ENCODE measurements at places on chromosomes 1 and 21.
A peak's percentile ranks its signal among the peaks of the same experiment; 100 is the strongest.

DNA sequence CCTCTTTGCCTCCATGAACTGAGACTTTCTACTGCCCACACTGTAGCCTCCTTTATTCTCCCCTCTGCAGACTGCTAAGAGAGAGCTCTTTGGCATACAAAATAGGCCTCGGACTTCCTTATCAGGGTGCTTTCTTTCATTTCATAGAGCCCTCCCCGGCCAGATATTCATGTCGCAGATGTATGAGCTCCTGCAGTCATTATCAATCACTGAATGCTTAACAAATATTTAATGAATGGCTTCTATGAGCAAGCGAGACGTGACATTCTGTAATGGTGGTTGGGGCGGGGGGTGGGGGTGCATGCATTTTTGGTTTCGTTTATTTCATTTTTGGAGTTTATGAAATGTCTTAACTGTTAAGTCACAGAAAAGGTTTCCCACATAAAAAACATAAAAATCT lies 344.8 kb upstream of the KAZN start:
- no peak for DNase-seq

DNA sequence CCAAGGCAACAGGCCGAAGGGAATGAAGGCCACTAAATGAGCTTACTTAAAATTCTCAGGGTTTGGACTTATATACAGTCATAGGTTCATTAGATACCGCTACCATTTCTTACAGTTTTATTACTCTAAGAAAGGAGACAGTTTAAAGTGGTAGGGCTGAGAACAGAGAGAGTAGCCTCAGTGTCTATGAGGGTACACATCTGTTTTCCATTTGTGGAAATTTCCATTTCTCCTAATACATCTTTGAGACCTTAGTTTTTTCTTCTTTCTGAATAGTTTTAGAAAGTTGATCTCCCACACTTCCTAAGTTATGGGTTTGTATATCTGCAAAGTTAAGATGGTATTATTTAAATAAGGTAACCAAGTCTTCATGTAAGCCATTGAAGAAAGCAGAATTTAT lies 1279.1 kb downstream of the NCAM2 start:
- no peak for DNase-seq

- peak; percentile 37 for DNase-seq
These were observed 52.8 kb downstream of the TENT5C start for GRCh38 chr1:117658676-117659075.

DNA sequence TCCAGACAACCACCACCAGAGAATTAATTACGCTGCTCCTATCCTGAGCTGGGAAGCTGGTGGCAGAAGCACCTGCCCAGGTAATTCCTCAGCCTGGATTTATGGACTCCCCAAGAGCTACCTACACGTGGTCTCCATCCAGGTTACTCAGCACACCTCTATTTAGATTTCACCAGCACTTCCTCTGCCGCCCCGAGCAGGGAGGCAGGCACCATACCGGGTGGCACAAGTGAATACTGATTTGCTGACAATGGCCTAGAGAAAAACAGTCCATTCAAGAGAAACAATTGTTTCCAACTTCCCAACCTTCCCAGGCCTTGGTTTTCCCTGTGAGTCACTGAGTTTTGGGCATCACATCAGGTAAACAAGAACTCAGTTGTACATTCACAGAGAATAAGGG lies 134.3 kb downstream of the MATN1 start:
- no peak for DNase-seq

GRCh38 chr1:153251988-153252387 lies 7.5 kb upstream of the LORICRIN start:
- DNase-seq = no peak

- peak; percentile 65 for DNase-seq
These were observed at the start of gene RCC2 for GRCh38 chr1:17439250-17440073. RCC2 (minus strand) TSS chr1:17439677; CDS start chr1:17438514, 1,163 bp downstream.

DNA sequence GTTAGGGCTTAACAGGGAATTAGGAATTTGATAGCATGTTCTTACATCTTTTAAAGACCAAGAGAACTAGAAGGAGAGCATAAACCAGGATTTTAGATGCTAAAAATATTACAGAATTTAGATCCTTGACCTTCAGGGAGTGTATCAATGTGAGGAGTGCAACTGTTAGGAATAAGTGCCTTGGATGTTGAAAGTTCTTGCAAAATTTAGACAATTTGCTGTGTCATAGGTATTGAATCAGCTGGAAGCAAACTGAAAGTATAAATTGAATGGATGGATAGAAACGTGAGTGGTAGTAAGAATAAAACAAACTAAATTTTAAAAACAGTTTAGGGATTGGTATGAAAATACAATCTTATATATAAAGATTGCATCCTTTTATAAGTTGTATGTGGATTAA lies 27.7 kb downstream of the PPP1R12B start:
- no peak for DNase-seq

DNA sequence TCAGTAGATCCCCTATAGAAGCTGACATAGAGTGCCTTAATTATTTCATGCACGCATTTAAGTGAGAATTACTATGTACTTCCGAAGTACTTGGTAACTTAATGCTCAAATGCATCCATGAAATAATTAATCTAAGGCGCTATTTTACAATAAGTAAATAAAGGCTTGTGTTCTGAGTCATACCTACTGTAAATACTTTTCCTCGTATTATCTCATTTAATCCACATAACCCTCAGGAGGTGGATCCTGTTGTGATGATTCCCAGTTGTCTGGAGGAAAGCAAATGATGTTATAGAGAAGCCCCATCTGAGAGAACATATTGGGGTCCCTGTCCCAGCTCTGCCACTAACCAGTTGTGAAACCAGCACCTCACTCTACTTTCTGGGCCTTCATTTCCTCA lies 16.4 kb downstream of the SUSD4 start:
- DNase-seq = no peak

DNA sequence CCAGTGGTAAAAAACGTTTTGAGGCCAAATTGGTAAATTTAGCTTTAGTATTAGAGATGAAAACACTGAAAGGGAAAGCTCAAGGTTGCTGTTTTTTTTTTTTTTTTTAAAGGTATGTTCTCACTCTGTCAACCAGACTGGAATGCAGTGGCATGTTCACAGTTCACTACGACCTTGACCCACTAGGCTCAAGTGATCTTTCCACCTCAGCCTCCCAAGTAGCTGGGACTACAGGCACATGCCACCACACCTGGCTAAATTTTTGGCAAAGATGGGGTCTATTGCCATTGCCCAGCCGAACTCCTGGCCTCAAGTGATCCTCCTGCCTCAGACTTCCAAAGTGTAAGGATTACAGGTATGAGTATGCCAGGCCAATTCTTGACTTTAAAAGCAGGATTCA lies 18.9 kb downstream of the LRIF1 start:
- no peak for DNase-seq

- DNase-seq = no peak
These were observed 127.8 kb downstream of the RGS7 start for GRCh38 chr1:241229216-241229615.

DNA sequence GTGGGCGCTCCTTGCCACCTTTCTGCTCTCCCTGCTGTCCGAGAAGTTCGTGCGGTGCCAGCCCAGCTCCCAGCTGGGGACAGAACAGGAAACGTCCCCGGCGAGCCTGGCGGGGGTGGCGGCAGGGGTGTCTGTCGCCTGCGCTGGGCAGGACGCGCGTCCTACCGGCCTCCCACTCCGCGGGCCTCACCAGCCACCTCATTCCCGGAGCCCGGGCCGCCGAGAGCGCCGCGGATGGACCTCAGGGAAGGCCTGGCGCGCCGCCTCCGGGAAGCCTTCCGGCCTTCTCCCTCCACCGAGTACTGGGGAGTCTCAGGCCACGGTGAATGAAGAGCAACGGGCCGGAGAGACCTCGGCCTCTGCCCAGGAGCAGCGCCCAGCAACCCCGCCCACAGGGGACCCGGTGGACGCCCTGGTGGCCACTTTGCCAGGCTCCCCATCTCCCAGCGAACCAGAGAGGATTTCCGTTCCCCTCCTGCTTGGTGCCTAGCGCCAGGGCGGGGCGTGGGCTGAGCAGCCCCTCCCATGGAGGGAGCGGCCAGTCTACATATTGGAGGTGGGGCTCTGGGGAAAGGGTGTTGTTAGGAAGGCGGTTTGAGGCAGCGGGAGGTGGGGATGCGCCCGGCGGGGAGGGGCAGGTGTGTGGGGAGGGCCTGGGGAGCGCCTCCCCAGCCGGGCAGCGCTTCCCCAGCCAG lies 9.5 kb upstream of the TNFRSF14 start:
- DNase-seq = peak; percentile 64

GRCh38 chr1:2890221-2890850 lies 88.8 kb upstream of the TTC34 start:
- DNase-seq = no peak

DNA sequence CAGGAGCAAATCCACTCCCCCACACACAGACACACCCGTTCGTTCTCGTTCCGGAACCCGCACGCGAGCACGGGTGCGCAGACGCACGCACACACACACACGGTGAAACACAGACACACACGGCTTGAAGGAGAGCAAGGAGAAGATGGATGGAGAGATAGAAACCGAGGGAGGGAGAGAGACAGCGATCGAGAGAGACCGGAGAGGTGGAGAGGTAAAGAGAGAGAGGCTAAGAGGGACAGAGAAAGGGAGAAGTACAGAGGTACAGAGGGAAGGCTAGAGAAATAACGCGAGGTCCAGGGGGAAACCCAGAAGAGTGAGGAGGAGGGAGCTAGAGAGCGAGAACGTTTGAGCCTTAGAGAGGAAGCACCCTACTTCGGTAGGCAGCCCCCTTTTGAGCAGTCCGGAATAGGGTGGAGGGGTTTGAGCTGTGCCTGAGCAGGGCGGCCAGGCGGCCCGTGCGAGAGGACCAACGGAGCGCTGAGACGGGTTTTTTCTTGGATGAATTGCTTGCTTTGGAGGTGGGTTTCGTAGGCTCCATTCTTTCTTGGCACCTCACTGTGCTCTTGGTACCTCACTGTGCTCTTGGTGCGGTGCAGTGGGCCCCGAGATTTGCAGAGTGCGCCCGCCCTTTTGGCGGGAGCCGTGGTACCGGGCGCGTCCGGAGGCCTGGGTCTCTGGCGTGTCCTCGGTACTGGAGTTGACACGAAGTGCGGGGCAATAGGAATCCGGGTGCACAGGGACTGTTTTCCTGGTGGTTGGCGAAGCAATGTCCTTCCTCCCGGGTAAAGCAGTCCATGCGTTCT lies 88.4 kb upstream of the RHOU start:
- DNase-seq = no peak

- no peak for DNase-seq
These were observed 23.8 kb downstream of the EIF2D start for GRCh38 chr1:206588492-206588891.

DNA sequence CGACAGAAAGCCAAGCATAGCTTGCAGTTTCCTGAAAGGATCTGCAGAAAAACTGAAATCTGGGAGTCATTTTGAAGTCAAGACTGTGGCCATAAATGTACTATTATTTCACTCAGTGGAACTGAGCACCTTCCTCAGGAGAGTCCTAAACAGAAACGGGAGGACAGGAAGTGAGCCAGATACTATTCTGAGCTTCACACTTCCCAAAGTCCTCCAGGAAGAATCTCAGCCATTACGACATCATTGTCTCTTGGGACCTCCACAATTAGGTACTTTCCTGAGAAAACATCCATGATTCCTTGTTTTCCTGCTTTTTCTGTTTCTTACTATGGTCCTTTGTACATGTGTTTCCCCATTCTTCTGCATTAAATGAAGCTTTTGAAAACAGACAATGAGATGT lies 299.2 kb upstream of the USP25 start:
- no peak for DNase-seq

DNA sequence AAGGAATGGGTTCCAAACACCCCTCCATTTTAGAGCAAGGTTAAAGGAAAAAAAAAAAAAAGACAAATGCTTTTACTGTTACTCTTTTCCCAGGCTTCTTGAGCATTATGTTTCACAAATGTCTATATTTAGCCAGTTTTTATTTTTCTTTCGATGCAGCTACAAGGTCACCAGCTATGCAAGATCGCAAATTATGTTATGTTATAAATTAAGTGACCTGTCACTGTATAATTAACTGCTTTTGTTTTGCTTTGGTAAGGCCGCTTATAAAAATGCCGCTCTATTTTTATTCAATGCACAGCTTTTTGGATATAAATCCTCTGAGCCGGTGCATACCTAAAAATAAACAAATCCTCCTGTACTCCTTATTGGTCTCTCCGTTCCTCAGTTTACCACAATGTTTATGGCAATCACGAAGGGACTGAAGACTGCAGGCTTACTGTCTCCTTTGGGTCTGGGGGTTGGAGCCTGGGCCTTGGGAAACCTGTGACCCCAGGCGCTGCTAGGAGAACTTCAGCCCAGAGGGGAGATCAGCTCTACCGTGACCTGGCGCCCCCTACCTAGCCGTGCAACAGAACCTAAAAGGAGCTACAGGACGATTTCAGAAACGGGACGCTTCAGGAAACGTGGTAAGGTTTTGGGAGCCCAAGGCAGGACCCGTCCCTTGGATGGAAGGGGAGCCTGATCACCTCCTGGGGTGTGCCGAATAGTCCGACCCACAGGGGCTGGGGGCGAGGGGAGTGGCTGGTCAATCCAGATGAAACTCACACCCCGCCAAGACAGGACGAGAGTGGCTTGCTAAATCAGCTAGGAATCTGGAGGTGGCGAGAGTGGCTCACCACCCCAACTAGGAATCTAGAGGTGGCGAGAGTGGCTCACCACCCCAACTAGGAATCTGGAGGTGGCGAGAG lies 101.2 kb upstream of the CD55 start:
- no peak for DNase-seq

DNA sequence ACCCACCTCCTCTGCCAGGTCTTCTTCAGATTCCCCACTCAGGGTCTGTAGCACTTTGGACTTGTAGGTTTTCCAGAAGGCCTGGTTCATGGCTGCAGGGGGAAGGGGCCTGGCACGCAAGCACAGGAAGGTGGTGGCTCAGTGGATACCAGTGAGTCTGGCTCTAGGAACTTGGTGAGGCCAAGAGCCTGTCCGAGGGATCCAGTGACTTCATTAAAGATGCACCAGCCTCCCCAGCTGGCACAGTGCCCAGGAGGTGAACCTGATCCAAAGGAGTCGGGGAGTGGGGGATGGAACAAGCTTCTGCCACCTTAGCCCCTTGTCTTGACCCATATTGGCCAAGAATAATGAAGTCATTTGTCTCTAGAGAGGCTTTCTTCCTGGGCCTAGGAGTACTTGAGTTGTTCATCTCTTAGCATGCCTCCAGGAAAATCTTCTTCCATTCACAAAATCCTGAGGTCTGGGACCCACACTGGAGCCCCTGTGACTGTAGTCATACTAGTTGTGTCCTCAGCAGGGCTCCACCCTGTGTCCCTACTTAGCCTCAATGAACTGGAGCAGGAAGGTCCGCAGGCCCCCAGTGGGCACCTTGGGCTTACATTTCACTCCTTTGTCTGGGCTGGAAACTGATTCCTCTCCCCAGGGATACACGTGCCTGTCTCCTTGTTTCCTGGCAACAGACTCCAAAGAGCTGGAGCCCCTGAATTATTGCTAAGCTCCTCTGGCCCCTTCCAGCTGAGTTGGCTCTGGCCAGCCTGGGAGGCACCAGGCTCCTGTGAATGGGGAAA lies at the start of gene C1orf232:
Gene C1orf232, minus strand, starts transcription at position 554 of the 788 bp plus-strand sequence. Its CDS starts 464 bp downstream, at position 90.
- DNase-seq = no peak
